ENCODE measurements at places on chromosomes 1 and 21.

DNA sequence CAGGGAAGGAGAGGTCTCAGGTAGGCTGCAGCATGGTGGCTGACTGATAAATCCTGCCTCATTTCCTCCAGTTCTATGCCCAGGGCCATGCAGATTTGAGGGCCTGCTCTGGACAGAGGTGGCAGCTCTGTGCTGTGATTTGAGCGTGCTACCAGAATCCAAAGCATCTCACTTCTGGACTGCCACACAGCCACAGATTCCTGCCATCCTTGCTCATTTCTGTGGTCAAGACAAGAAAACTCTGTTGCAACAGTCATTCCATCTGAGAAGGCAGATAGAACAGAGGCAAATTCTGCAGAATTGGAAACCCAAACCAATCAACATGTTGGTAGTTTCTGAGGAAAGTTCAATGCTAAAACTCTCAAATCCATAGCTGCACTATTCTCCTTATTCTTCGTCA, 102.8 kb upstream of the GALNT2 start:
- DNase-seq = no peak

GRCh38 chr1:244344001-244344400, 107.7 kb downstream of the ADSS2 start:
- DNase-seq = no peak

GRCh38 chr1:31073044-31073443, 7.5 kb upstream of the PUM1 start:
- DNase-seq = no peak

GRCh38 chr1:116861137-116861536, 48.6 kb upstream of the PTGFRN start:
- no peak for DNase-seq

DNA sequence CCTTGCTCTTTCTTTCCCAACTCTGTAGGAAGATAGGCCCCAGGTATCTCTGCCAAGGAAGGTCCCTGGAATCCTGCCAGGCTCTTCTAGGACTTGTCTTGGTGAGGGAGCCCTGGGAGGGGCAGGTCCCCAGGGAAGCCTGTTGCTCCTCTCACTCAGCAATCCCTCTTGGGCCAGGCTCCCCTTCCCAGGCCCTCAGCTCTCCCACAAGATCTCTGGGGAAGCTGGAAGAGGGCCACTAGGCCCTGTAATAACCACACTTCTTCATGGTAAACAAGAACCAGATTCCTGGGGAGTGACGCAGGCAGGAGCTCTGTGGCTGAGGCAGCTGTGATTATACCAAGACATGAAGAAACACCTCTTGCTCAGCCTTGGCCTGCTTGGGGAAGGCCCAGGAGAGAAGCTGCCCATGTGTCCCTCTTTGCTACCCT, 9.9 kb upstream of the MAPKAPK2 start:
- peak; percentile 46 for DNase-seq

- DNase-seq = peak; percentile 58
Observed at GRCh38 chr21:45923146-45923545, 58.4 kb upstream of the COL6A1 start.

- DNase-seq = no peak
Observed at GRCh38 chr1:116131866-116132605, 20.8 kb downstream of the MAB21L3 start.

DNA sequence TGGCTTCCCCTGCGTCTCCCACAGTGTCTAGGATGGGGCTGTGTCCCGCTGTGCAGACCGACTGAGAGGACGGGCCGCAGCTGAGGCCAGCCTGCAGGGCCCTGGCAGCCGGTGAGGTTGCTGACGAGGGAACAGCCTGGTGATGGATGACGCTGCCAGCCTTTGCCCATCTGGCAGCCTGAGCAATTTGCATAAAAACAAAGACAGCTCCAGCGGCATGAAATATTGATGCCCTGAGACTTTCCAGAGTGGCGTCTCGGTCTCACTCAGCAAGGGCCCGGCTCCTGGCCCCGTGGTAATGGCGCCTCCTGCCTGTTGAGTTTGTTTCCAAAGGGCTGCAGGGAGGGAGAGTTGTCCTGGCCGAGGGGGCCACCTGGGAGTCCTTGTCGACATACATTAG, 19.1 kb upstream of the KCNA10 start:
- DNase-seq = no peak

DNA sequence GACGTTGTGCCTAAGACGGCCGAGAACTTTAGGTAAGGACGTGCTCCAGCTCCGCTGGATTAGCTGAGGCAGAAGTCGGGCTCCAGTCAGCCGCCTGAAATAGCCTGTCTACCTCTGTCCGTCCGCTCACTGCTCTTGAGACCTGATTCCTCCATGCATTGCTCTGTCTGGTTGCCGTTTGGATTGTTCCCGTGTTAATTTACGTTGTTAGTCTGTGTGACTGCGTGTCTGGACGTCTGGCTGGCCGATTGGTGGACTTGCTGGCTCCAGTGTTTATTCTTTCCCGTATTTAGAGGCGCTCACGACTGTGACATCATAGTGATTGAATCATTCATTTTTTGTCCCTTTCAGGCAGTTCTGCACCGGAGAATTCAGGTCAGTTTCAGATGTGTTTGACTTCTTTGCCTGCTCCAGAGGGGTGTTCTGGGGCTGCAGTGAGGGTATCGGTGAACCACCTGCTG, 684 bp downstream of the PPIH start:
- DNase-seq = no peak

- no peak for DNase-seq
Observed at GRCh38 chr1:15455522-15455921, 1.0 kb upstream of the CELA2A start.

- DNase-seq = no peak
Observed at GRCh38 chr1:28819020-28819419, 7.0 kb downstream of the OPRD1 start.

DNA sequence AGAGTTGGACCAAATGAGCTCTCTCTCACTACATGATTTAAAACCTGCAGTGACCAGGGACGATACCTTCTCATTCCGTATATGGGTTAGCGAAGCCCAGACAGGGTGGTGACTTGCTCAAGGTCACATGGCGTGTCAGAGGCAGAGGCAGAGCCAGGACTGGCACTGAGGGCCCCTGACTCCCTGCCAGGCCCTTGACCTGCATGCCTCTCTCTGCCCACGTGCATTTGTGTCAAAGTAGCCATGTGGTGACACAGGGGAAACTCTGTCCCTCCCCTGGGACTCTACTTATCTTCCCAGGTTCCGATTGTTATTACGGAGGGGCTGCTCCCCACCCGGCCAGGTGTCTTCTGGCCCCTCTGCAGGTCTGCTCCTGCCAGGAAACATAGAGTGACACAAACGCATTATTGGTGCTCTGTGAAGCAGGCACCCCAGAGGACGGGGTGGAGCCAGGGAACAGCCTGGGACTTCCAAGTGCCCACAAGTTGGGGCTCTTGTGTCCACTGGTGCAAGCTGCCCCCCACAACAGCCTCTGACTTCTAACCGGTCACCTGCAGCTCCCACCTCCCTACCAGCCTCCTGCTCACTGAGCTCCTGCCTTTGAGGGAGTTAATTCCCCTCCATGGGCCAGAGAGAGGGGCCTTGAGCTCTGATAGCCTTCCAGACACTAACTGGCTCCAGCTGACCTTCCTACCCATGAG, 7.3 kb upstream of the TINAGL1 start:
- DNase-seq = no peak

Data from A549 (cell line).